ENCODE measurements at places on chromosomes 12 and 14.

GRCh38 chr14:81991998-81992397 is 458.3 kb upstream of the SEL1L start:
- DNase-seq: no peak

GRCh38 chr12:65510584-65511050 is 232.1 kb downstream of the MSRB3 start:
- DNase-seq: no peak

DNA sequence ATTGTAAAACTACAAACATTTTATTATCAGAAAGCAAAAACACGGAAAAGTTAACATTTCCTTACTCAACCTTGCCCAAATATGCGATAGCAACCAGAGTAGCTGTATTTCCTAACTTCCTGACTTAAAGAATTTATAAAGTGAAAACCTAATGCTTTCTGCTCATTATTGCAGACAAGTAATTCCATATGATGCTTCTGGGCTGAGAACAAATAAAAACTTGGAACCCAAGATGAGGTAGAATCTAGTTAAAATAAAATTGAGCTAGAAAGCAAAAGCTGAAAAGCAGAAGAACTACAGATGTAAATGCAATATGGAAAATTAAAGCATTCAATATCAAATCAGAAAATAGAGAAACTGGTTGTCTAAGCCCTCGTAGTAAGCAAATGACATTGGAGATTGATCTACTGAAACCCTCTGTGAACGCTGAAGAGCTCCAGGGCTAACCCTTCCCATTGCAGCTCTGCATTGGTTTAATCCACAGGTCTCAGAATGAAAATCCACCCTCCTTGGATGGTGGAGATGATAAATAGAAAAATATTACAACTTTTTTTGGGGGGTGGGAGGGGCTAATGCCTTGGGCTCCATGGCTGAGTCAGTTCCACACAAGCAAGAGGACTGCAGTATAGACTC is 40.7 kb downstream of the CORO1C start:
- DNase-seq: no peak

GRCh38 chr12:120252071-120252906 is 13.2 kb downstream of the PXN start:
- DNase-seq: peak; percentile 61

- peak; percentile 95 for DNase-seq
Measured at GRCh38 chr14:94080621-94081385, at the start of the genes DDX24 and IFI27L1. DDX24 (minus strand) TSS chr14:94081202; CDS start chr14:94079742, 1,460 bp downstream. IFI27L1 (plus strand) TSS chr14:94081310; CDS start chr14:94096938, 15,628 bp downstream.

DNA sequence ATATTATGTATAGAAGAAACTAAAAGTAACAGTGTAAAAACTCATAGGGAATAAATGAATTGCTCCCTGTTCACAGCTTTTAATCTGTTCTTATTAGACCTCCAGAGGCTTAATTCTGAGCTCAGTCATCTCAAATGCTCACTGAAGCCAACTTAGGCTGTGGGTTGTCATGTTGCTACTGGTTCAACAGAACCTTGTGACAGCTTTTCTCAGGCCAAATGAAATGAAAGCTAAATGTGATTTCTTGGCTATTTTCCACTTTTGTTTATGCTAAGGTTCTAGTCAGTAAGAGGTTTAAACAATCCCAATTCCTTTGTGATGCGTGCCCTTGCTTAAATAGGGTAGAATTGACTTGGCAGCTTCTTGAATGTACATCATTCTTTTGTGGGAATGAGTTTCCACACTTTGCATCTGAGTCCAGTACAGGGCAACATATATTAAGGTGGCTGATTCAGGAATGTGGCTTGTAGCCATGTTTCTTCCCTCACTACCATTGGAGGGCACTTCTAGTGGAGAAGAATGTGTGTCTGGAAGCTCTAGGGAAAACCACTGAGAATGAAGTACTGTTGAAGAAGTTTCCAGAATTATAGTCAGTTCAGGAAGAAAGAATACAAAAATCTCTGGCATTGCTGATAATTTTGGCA is 156.4 kb downstream of the NEDD1 start:
- no peak for DNase-seq

GRCh38 chr14:30656190-30656632 is 34.1 kb downstream of the SCFD1 start:
- DNase-seq: no peak

- DNase-seq: no peak
Measured at GRCh38 chr12:6177642-6178358, 22.4 kb upstream of the CD9 start.

GRCh38 chr12:15702276-15702675 is 86.9 kb downstream of the EPS8 start:
- DNase-seq: no peak

DNA sequence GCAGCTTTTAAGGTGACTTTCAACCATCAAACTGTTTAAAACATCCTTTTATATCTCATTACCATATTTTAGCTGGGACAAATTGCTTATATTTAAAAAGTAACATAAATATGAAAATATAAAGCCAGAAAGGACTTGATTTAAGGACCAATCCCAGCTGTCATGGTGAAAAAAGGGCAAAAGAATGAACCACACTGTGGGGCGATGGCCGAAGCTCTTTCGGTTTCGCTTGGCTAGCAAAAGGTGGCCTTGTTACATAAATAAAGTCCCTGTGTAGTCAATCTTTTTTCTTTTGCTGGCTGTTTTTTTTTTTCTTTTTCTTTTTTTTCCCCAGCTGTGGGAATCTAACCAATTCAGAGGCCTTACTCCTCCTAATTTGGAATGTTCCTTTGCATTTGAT is 50.9 kb downstream of the FBXO33 start:
- DNase-seq: no peak

DNA sequence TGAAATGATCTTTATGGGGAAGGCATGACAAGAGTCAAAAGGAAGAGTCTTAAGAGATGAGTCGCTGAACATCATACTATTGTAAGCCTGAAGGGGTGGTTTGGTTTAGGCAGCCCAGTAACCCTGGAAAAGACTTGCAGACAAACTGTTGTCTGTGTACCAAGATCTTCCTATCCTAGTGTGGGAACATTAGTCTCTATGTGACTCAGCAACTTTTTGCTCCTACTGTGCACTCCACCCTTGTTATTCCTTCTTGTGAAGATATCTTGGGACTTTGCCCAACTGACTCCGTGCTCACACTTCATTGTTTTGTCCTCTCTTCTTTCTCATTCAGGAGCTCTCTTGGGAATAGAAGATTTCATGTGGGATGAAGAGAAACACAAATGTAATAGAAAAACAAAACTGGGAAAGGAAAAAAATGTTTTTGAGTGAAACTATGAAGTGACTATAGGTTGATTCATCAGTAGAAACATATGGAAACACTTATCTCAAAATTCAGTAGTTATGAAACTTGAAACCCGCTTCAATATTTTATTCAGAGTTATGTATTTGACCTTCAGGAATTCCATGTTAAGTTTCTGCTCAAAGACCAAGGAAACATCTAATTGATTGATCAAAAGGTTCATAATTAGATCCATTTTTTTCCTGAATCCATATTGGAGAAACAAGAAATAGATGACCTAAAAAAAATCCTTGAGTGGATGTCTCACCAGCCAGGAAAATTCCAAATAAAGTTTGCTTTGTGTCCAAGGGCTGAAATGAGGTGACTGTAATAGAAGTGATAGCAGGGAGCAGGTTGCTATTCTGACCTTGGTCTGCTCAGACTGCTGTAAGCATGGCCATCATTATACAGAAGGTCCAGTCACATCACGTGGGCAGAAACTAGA is 67.2 kb downstream of the BTG1 start:
- DNase-seq: no peak

DNA sequence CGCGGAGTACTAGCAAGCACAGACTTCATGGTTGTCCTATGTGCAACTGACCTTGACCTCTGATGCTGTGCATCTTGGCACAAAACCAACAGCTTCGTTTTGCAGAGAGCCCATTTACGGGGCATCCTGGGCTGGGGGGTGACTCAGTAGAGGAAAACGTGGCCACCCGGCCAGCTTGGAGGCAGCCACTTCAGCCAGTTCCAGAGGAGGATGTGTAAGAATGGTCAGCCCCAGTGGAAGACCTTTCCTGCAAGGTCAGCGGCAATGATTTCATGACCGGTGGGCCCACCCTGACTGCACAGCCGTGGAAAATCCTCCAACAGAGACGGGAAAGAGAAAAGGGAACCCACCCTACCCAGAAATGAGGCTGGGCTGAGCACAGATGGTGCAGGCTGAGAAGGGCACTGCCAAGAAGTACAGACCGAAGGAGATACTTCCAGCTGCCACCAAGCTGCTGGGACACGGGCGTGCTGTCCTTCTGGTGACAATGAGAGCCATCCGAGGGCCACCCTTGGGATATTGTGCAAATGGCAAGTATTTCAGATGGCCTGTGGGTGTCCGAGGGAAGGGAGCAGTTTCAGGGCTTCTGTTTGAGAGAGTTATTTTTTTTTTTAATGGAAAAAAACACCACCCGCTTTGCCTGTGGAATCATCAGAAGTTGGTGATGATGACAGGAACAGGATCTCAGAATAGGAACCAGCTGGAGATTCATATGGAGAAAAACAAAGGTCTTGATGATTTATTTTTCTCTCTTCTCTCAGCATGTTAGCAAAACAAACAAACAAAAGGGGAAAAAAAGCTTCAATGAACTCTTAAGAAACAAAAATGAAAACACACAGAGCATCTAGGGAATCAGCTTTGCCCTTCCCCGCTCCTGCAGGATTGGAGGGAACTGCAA is 120.2 kb upstream of the RFLNA start:
- DNase-seq: no peak

- DNase-seq: no peak
Measured at GRCh38 chr12:13595536-13596443, 385.6 kb downstream of the GRIN2B start.

DNA sequence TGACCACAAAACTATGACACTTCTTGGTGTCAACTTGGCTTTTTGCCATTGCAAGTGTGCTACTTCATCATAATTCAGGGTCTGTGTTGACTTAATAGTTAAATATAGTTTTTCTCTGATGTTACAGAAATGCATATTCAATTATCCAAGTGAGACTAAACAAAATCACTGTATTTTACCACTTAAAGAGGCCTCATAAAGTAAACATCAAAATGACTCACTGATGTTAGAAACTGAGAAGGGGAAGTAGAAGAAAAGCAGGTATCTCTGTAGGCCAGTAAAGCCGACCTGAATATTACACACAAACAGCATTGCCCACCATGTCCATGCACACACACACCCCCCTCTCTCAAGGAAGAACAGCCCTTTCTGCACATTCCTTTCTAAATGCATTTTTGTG is 55.4 kb downstream of the RPAP3 start:
- no peak for DNase-seq

- DNase-seq: no peak
Measured at GRCh38 chr12:24919346-24920001, 29.4 kb downstream of the BCAT1 start.

DNA sequence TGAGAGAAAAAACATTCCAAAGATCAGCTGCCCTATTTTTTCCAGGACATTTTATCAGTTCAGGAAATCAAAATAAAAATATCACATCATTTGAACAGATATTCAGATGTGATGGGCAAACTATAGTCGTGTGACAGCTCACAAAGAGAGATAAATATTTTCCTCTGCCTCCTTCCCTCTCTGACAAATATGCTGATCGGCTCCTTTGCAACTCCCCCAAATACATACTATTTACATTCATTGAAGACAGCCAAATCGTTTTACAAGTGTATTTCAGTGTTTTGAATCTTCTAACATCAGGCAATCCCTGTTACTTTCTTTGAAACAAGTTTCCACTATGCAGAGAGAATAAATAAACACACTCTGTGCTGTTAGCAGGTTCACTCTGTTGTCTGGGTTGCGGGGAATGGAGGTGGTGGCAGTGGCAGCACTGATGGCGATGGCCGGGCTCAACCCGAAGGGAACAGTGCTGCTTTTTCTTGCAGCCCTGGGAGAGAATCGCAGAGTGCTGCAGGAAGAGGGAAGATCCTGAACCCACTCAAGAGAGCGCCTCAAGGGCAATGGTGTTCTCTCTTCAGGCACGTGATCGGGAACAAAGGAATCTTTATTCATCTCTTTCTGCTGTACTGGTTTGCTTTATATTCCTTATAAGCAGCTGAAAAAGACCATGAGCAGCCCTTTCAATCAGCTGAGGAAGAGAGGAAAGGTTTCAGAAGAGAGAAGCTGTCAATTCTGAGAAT is 142.5 kb downstream of the PHLDA1 start:
- DNase-seq: no peak

GRCh38 chr12:68619541-68619940 is 8.8 kb downstream of the RAP1B start:
- no peak for DNase-seq

DNA sequence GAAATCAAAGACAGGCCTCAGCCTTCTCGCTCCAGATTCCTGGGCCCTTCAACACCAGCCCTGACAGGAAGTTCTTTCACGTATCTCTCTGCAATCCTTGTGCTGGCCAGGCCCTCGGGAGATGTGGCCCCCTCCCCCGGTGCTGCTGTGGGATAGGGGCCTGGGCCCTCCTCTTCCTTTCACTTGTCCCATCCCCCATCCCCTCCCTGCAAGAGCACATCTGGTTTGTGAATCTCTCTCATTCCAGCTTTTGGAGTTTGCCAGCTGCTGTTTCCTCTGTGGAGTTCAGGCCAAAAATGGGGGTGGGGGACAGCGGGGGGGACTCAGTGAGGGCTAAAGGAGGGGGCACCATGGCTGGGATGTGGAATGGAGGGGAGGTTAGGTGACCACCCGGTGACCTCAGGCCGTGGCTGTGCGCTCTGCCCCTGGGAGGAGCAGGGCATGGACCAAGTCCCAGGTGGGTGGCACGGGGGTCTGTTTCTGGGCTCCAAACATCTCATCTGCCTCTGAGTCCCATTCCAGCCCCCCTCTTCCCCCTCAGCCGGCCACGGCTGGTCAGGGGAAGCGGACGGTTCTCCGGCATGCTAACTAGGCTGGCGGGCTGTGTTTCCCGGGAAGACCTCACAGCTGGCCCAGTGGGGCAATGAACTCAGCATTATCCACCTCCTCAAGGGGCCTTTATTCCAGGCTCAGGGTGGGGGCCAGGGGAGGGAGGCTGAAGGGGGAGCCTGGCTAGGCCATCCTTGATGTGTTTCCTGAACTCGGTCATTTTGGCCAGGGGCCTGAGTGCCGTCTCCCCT is 7.4 kb downstream of the LRP1 start:
- DNase-seq: no peak

DNA sequence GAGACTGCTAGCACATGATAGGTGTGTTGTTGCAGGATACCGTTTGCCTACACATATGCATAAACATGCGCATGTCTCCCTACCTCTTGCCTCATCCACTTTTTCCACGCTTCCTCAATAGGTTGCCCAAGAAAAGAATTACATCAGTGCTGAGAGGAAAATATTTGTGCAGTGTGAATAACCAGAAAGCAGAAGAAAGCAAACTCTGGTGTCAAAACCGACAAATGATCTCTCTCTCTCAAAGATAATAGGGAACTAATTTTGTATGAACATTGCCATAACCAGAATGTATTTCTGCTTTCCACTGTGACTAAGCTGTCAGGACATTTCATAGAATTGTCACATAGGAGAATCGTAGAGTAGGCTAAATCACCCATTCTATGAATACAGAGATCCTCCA is 1.3 kb downstream of the CLEC7A start:
- no peak for DNase-seq

GRCh38 chr14:90522571-90523191 is 125.9 kb downstream of the CALM1 start:
- DNase-seq: no peak

GRCh38 chr14:24312736-24313507 is 1.6 kb downstream of the LTB4R start:
- peak; percentile 24 for DNase-seq

- DNase-seq: no peak
Measured at GRCh38 chr12:110940296-110940695, 19.9 kb upstream of the MYL2 start.

All from T-helper 9 cell (primary cell).